ENCODE measurements at places on chromosomes 2 and 18.

DNA sequence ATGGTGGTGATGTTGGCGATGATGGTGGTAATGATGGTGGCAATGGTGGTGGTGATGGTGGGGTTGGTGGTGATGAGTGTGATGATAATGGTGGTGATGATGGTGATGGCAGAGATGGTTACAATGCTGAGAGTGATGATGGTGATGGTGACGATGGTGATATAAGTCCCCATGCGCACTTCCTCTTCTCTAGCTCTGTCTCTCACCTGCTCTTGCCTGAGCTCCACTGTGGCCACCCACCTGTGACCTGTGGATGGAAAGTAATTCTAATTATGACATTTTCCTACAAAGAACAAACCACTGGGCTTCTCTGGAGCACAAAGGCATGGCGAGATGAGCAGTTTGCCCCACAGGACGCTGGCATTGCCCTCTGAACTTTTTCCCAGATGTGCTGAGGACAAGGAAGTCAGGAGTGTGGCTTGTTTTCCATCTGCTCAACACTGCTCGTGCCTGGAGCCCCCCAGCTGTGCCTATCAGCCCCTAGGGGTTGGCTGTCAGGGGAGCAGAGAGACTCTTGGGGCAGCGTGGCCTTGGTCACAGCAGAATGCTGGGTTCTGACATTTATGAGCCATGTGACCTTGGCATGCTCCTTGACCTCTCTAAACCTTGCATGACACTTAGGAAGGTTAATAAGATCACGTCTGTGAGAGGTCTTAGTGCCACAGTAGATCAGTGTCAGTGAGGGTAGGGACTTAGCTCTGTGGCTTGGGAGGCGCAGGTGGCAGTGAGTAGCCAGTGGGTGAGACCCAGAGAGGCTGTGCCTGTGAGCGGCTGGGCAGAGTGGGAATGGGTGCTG is 68.4 kb downstream of the RRM2 start:
- no peak for DNase-seq

DNA sequence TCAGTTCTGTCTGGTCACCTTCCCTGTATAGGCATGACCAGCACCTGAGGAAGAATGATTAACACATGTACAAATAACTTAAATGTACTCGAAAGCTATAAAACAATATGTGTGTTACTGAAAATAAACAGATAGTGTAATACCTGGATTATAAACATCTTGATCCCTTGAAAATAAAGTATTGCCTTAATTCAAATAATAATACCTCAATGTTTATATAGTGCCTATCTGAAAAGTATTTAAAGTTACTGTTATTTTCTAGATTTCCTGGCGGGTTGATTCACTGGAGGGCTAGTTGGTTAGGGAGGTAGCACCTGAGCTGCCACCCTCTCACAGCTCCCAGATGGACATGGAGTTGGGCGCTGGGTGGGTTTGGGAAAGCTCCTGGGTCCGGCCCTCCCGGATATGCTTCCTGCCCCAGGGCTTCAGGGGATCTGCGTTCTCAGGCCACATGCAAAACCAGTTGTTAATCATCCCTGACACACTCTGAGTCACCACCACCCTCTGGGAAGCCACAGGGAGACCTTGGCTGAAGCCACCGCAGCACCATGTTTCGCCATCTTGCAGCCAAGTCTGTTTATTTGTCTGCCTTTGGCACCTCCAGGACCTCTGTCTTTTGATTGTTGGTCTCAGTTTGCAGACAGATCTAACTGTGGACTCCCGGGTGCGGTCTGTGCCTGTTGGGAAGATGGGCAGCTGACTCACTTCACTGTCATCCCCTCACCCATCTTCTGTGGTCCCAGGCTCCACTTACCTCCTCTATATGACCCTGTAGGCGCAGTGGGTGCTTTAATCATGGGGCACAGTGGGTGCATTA is 35.3 kb downstream of the RAB31 start:
- DNase-seq, result peak; percentile 56

- DNase-seq, result no peak
These were observed 38.8 kb upstream of the DAPL1 start for GRCh38 chr2:158756331-158756730.

GRCh38 chr2:240350696-240351087 is 84.8 kb upstream of the GPC1 start:
- no peak for DNase-seq

DNA sequence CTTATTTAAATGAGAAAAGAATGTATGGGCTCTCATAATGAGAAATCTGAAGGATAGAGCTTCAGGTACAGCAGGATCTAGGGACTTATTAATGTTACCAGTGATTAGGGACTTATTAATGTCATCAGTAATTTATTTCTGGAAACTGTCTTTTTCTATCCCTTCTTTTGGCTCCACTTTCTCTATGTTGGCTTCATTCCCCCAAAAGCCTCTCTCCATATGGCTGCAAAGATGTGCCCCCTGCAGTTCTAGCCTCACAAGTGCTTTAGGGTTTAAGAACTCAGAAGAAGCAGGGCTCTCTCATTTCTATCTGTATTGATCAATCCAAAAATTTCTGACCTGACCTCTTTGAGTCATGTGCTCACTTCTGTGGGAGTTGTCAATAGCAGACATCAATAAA is 480.9 kb downstream of the TXNL1 start:
- DNase-seq, result no peak

Measured in bone marrow (tissue), 2 donors.